Right lobe of liver (tissue), 6 donors: ENCODE measurements at places on chromosomes 3 and 15. TPM values are rescaled to one million over a fixed set of nuclear protein-coding genes. Genes with fewer than 3 reads are reported as not detected.

GRCh38 chr15:55234104-55234799, 37.5 kb upstream of the RSL24D1 start:
- H3K4me1 ChIP-seq: peaks cover 10% of the 10 kb centered on the region
- peak overlapping the region; percentile 62 for H3K27ac ChIP-seq
- H3K27me3 ChIP-seq: no peaks in the 10 kb centered on the region
- H3K36me3 ChIP-seq: no peaks in the 10 kb centered on the region
- no peak for DNase-seq

DNA sequence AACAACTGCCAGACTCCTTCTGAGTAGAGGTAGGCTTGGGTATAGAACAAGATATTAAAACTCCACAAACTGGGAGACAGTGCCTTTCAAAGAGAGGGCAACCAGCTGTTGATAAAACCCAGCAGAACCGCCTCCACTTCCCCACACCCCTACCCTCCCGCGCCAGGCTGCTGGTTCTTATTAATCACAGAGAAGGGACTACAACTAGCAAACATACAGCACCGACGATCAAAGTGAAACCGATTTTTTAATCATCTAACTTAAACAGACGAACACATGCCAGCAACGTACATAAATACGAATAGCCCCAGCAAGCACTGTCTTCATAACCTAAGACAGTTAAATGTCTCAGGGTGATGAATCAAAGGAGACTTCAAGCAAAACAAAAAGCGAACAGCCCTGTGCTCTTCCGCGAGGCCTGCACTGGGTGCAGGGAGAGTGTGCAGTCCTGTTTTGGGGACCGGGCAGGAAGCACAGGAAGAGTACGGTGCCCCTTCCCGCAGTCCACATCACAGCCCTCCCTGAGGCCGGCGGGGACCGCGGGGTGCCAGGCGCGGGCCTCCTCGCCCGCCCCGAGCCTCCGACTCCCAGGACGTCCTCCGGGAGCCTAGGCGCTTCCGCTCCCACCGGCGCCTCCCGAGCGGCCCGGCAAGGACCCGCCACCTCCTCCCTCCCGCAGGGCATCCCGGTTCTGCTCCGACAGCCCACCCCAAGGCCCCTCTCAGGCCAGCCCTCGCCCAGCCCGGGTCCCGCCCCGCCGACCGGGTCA, 75.1 kb upstream of the VGLL4 start:
- peak overlapping the region; percentile 93 for H3K4me3 ChIP-seq
- H3K4me1 ChIP-seq: no peaks in the 10 kb centered on the region
- H3K27ac ChIP-seq: peak overlapping the region; percentile 66
- no peaks in the 10 kb centered on the region for H3K36me3 ChIP-seq
- DNase-seq: peak; percentile 59

GRCh38 chr3:170180079-170180907, 1.2 kb downstream of the PHC3 start:
- peak overlapping the region; percentile 94 for H3K27ac ChIP-seq
- peak overlapping the region; percentile 82 for H3K4me3 ChIP-seq
- H3K27me3 ChIP-seq: no peaks in the 10 kb centered on the region
- peaks cover 8% of the 10 kb centered on the region for H3K4me1 ChIP-seq
- no peak for DNase-seq

- H3K4me1 ChIP-seq: no peaks in the 10 kb centered on the region
- H3K27ac ChIP-seq: no peak overlapping the region
- no peak for DNase-seq
- H3K4me3 ChIP-seq: no peak overlapping the region
These were observed 2.7 kb downstream of the GAP43 start for GRCh38 chr3:115626006-115626409.

DNA sequence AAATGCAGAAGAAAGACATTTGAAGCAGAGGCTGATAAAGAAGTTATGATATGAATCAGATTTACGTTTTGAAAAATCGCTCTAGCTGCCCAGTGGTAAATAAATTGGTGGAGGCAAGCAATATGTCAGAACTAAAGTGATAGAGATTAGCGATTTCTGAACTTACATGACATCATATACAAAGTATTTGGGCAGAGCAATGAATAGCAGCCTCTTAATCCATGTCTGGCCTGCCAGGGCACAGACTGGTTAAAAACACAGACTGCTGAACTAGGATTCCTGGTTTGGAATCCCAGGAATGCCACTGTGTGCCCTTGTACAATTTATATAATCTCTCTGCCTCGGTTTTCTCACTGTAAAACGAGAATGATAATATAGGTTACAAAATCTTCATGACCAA, 243.1 kb upstream of the SETMAR start:
- no peaks in the 10 kb centered on the region for H3K36me3 ChIP-seq
- no peak overlapping the region for H3K27ac ChIP-seq
- no peaks in the 10 kb centered on the region for H3K27me3 ChIP-seq
- H3K4me3 ChIP-seq: no peak overlapping the region
- H3K4me1 ChIP-seq: no peaks in the 10 kb centered on the region

- DNase-seq: peak; percentile 35
- H3K27me3 ChIP-seq: no peaks in the 10 kb centered on the region
- H3K27ac ChIP-seq: no peak overlapping the region
- no peaks in the 10 kb centered on the region for H3K4me1 ChIP-seq
- H3K4me3 ChIP-seq: no peak overlapping the region
These were observed 11.0 kb upstream of the USP3 start for GRCh38 chr15:63493436-63493835.

DNA sequence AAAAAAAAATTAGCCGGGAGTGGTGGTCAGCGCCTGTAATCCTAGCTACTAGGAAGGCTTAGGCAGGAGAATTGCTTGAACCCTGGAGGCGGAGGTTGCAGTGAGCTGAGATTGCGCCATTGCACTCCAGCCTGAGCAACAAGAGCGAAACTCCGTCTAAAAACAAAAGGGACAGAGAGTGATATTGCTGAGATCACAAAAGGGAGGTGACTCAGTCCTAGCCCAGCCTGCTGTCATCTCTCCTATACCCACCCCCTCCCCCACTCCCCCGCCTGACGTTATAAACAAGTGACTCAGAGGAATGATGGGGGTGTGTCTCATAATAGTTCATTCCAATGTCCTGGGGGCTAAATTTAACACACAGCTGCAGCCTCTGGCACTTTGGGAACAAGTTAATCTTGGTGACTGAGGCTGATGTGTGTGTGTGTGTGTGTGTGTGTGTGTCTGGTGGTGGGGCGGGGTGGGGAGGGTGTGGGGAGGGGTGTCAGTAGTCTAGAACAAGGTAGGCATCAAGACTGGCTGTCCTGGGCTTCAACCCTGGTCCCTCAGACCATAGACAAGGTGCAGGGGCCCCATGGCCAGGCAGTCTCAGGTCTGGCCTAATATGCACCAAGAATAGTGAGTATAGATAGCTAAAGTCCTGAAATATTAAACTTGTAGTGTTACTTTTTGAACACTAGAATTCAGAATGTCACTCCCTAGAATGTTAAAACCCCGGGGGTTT, 1.3 kb upstream of the KLHL40 start:
- no peaks in the 10 kb centered on the region for H3K4me1 ChIP-seq
- DNase-seq: no peak
- H3K27ac ChIP-seq: no peak overlapping the region

- H3K4me3 ChIP-seq: no peak overlapping the region
- H3K27me3 ChIP-seq: no peaks in the 10 kb centered on the region
- H3K27ac ChIP-seq: no peak overlapping the region
- no peaks in the 10 kb centered on the region for H3K36me3 ChIP-seq
- no peaks in the 10 kb centered on the region for H3K4me1 ChIP-seq
- no peak for DNase-seq
These were observed 25.0 kb upstream of the LOXL1 start for GRCh38 chr15:73901126-73901810.

DNA sequence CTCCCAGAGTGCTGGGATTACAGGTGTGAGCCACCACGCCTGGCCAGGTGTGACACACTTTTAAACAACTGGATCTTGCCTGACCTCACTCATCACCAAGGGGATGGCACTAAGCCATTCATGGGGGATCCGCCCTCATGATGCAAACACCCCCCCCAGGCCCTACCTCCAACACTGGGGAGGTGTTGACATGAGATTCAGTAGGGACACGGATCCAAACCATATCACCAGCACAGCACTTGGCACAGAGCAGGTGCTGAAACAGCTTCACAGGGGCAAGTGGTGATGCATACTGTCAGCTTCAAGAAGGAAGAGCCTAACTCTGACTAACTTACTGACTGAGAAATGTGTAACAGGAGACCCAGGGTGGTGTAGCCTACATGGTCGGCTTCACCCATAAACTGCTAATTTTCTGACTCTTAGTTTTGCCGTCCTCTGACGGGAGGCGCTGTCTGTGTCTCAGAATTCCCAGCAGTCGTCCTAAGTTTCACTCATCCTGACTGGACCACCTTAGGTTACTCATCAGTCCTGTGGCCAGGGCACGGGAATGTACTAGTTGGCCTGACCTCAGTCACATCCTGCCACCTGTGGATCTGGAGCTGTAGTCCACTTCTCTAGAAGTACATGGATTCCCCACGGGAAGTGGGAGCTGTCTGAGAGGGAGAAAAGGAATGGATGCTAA, 81.9 kb upstream of the PLXNA1 start:
- no peaks in the 10 kb centered on the region for H3K4me1 ChIP-seq
- H3K27ac ChIP-seq: no peak overlapping the region
- DNase-seq: no peak
- no peaks in the 10 kb centered on the region for H3K36me3 ChIP-seq

DNA sequence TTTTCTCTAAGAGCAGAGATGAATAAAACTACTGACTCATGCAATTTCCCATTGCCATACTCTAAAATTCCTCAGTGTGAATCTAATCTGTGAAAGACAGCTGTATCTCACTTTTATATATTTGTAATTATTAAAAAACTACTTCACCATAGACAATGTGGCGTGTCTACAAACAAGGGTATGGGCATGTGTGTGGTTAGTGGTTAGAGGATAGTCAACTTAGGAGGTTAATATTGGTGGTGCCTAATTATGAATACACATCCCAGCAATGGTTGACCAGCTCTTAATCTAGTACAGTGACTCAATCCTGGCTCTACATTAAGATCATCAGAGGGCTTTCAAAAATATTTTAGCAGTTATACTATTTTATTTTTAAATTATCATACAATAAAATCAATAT, 94.5 kb downstream of the GOLIM4 start:
- no peak overlapping the region for H3K27ac ChIP-seq
- DNase-seq: no peak
- H3K4me3 ChIP-seq: no peak overlapping the region
- no peaks in the 10 kb centered on the region for H3K36me3 ChIP-seq
- no peaks in the 10 kb centered on the region for H3K27me3 ChIP-seq

The CAMK2N2 gene
- total RNA-seq: not detected

The NAA50 gene
- total RNA-seq: 104 TPM

The ALPK3 gene
- 1.3 TPM for total RNA-seq

The COL8A1 gene
- 1.5 TPM for total RNA-seq

The CNTN3 gene
- 2.6 TPM for total RNA-seq

The THBS1 gene
- 72.5 TPM for total RNA-seq

The MESP2 gene
- not detected for total RNA-seq

The FMN1 gene
- 1.4 TPM for total RNA-seq

The C2CD4A gene
- 0.53 TPM for total RNA-seq
